ENCODE measurements at places on chromosomes 7 and 10.

DNA sequence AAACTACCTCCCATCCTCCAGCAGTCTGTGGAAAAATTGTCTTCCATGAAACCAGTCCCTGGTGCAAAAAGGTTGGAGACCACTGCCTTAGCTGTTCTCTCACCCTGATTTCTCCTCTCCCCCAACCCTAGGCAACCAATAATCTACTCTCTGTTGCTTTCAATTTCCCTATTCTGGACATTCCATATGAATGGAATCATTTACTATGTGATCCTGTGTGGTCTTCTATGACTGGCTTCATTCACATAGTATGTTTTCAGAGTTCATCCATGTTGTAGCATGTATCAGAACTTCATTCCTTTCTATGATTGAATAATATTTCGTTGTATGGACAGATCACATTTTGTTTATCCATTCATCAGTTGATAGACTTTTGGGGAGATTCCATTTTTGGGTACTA, 38.3 kb upstream of the DLG5 start:
- DNase-seq: no peak

DNA sequence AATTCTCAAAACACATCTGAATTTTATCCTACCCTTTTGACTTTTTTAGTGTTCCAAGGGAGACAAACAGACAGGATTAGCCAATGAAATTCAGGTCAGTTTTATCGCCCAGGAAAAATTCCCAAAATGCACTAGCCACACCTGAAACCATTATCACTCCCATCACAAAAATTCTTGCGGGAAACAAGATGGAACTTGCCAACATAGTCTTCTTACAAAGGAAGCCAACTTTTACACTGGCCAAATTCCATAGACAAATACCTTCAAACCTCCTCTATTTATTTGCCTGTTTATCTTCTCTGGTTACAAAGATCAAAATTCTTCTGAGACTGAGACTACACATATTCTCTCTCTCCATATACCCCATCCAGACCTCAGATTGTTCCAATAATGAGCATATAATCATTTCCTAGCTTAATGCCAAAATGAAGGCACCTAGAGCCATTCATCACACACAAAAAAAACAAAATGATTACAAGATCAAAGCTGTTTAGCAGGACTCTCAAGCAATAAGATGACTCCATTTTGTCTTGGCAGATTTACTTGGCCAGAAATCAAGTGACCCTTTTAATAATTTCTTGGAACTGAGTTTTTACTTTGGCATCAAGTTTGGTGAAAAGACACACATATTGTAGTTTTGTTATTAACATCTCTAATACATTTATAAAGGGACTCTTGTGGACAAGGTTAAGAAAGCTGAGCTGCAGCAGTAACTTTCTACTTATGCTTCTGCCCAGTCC, 30.2 kb downstream of the MET start:
- no peak for DNase-seq

DNA sequence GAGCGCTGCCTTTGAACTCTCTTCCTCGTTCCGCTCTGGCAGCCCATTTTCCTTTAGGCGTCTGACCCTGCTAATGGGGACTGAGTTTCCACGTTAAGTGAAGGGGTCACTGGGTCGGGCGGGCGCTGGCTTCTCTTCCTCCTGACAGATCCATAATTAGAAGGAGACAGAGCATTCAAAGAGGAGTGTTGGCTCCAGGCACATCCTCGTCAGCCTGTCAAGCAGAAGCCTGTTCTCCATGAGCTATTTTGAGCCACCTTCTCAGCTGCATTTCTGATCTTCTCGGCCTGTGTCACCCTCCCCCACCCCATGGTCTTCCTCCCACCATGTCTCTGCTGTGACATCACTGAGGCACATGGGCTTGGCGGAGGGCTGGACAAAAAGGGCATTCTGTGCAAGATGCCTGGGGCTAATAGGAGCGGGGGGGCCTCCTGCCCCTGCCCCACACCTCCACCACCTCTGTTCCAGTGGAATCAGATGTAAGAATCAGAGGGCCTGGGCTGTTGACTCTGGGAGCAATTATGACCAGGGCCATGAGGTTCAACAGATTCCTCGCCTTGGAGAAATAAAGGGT, 248.1 kb downstream of the PLXNA4 start:
- DNase-seq: peak; percentile 24

- no peak for DNase-seq
These were observed 98.1 kb downstream of the GPR37 start for GRCh38 chr7:124667312-124668153.

DNA sequence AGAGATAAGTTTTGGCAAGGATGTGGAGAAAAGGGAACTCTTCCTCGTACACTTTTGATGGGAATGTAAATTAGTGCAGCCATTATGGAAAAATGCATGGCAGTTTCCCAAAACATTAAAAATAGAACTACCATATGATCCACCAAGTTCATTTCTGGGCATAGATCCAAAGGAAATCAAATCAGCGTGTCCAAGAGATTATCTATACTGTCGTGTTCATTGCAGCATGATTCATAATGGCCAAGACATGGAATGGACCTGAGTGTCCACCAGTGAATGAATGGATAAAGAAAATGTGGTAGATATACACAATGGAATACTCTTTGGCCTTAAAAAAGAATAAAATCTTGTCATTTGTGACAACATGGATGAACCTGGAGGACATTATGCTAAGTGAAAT, 70.3 kb upstream of the RSU1 start:
- DNase-seq: no peak

Data from ELF-1 (cell line).